ENCODE measurements at places on chromosomes 7 and 10.

GRCh38 chr7:100115026-100115425 lies 4.1 kb downstream of the TAF6 start:
- DNase-seq = no peak

DNA sequence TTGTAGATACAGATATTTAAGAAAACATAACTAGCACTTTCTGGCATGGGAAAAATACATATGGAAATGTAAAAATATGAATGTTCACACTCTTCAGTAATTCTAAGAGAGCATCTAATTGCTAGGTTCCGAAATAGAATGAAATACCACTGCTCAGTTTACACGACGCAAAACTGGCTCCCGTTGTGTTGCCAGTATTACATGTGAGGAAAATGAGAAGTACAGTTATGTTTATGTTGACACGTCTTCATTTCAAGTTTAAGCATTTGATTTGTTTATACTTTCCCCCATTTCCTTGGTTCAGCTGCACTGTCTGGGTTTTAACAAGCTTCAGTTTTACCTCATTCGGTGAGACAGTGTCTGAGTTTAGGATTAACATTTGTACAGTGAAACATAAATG lies 275.8 kb upstream of the SEMA3D start:
- no peak for DNase-seq

- no peak for DNase-seq
Observed at GRCh38 chr10:97974526-97975525, 55.6 kb downstream of the CRTAC1 start.

DNA sequence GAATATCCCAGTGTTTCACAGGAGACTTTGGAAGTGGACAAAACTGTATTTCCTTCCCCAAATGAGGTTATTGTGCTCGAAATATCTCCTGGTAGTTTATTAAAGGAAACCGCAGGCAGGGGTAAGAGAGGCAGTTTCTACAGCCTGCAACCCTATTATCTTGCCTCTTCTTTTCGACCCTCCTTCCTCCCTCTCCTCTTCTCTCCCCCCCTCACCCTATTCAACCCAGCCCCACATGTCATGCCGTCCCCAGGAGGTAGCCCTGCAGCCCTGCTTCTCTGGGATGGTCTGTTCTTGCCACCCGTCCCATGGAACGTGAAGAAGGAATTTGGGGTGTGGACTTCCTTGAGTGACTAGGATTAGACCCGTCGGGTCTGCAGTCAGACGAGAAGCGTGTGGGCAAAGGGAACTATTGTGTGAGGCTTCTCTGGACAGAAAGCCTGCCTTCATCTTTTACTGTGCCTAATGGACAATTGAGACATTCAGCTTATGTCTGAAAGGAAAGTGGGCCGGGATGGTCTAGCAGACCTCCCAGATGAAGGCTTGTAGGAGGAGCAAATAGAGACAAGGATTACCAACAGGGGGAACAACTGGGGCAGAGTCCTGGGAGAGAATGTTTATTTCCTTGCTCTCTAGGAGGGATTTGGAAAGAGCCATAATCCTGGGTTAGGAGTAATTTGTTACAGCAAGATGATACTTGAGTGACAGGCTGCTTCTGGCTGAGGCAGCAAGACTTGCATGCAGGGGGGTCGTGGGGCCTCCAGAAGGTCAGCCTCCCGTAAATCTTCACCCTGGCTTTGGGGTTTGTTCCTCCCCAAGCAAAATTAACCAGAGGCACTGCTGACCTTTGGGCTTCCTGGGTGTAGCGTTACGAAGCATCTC lies 77.8 kb downstream of the TCF7L2 start:
- DNase-seq = no peak

DNA sequence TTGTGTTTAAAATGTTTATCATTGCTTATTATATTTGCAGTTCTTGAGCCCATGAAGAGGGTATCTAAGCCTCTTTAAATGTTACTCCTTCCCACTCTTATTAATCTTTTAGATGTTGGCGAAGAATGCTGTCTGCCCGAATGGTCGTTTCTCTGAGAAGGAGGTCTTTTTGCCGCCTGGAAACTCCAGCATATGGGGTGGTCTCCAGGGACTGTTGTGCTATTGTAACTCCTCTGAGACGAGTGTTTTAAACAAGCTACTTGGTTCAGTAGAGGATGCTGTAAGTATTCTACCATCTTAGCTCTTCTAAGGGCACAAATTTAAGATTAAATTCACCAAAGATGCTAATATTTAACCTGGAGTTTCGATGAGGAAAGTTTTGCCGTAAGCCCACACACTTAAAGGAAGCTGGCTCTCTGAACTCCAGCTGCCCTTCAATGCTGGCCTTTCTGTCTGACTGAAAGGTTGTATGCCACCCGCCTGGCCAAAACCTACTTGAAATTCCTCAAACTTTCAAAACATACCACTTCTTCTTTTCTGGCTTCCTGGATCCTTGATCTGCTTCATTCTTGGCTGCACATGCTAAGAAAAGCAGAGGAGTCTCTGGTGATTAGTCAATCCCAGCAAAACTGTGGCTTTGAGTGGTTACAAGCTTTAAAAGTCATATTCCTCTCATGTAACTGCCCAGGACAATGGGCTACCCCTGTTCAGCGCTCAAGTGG lies 74.7 kb downstream of the ABCA13 start:
- no peak for DNase-seq

DNA sequence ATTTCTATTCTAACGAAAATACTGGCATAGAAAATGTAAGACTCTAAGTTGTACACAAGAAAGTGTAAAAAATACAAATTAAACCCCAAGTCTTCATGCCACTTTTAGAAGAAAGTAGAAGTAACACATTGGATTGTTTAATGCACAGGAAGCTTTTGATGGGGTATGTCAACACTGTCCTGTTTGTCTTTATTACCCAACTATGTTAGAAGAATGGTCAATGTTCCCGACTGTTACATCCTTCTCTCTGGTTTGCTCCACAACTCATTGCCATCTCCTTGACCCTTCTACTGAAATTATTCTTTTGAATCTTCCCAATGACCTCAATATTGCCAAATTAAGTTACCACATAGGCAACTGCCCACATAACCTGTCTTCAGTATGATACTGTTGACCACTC lies 35.8 kb downstream of the COL28A1 start:
- no peak for DNase-seq

DNA sequence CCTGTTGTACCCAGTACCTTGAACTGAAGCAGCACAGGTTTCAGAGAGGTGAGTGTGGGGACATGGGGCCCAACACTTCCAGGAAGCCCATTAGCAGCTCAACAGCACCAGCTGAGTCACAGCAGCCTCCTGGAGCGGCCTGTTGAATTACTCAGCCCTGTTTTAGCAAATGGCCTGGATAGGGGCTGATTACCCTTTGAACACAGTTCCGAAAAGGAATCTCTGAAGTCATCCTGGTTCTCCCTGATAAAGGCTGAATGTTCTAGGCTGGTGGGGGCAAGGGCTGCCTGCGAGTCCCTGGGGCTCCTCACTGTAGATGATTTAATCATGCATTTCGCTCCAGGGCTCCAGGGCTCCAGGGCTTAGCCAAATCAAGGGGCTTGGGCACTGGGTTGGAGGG lies 287.5 kb downstream of the GRID1 start:
- DNase-seq = no peak

GRCh38 chr7:99171731-99172130 lies 27.8 kb upstream of the SMURF1 start:
- no peak for DNase-seq

DNA sequence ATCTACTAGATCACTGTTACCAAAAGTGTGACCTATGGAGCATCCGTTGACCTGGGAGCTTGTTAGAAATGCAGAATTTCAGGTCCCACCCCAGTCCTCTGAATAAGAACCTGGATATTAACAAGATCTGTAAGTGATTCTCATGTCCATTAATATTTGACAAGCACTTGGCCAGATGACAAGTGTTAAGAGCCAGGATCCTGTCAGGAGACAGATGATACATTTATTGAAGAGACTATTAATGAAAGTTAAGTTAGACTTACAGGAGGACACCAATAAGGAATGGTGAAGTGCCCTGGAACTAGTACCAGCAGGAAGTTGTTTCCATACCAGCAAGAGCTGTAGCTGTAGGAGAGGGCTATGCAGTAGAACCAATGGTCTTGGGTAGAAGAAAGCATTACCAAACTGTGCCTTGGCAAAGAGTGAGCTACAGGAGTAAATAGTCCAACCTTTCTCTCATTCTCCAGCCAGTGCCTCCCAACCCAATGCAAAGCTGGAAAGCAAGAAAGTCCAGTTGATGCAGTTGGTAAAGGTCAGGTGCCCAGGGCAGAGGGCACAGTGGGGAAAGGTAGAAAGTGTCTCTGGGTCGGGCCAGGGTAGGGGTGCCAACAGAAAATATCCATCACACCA lies 35.3 kb upstream of the ADD3 start:
- DNase-seq = no peak

DNA sequence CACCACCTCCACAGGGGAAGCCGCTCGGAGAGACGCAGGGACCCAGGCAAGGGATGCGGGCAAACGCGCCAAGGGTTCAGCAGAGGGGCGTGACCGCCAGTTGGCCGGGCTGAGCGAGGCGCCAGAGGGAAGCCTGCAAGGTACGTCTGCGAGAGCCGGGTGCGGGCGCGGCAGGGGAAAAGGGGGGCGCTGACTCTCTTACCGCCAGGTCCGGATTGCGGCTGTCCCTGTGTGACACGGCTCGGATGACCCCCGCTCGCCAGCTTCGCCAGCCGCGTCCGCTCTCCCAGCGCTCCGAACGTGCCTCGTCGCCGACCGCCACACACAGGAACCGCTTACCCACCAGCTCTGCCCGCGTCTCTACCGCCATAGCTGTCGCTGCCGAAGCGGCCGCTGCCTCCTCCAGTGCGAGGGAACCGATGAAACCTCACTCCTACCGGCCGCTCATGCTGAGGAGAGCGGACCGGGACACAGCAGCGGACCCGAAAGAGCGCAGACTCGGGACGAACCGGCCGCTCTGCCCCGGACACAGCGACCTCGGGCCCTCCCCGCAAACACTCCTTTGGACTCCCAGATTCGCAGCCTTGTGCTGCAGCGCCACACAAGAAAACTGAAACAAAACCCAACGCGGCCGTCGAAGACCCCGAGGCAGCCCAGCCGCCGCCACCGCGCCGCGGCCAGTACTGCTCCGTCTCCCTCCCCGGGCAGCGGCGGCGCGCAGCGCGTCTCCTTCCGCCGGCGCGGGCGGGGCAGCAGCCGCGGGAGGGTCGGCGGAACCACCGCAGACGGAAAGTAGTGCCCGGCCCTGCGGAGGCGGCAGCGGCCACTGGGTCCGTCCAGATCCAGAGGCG lies at the start of gene JMJD1C:
Gene JMJD1C, minus strand, starts transcription at position 685 of the 851 bp plus-strand sequence. Its CDS starts 315 bp downstream, at position 370.
- DNase-seq = peak; percentile 65

- no peak for DNase-seq
Observed at GRCh38 chr7:151702961-151703360, 174.0 kb downstream of the PRKAG2 start.

DNA sequence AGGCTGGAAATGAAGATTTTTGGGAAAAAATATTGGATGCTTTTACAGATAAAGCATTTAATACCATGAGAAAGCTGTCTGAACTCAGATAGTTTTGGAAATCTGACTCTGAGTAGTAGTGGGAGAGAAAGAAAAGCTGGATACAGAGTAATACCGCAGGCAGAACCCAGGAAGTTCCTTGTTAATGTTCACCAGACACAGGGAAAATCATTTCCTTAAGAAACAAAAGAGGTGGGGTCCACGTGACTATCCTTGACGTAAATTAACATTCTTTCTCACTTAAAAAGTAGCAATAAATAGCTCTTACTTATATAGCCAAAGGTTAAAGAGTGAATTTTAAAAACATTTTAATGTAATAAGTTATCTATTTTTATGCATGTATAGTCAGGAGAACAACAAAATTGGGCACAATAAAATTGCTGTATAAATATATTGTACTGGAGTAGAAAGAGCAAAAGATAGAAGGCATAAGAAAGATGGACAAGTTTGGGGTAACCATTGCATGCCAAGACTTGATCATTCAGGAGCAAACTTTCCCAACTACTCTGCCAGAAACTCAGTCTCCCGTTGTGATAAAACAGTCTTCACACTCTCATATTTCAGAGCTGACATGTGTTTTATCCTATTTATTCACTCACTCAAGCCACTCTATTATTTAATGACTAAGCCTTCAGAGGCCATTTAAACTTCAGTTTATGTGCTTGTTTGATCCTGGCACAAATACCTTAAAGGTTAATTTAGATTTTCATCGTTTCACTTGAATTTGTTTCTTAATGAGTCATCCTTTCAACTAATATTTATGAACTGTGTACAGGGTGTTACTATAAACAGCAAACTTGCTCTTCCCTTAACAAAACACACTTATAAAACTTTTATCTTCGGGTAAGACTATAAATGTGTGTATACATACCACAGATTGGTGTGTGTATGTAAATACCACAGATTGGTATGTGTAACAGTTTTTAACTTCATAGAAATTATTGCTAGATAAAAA lies 143.1 kb downstream of the GNAI1 start:
- no peak for DNase-seq

DNA sequence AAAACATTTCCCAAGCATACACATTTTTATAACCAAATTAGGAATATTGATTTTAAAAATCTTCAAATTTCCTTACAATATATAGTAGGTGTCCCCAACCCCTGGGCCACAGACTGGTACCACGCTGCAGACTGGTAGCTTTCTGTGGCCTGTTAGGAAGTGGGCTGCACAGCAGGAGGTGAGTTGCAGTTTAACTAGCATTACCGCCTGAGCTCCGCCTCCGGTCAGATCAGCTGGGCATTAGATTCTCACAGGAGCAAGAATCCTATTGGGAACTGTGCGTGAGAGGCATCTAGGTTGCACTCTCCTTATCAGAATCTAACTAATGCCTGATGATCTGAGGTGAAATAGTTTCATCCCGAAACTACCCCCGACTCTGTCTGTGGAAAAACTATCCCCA lies 62.1 kb downstream of the ZWINT start:
- DNase-seq = no peak

- DNase-seq = no peak
Observed at GRCh38 chr10:1217237-1217587, 161.0 kb downstream of the WDR37 start.

DNA sequence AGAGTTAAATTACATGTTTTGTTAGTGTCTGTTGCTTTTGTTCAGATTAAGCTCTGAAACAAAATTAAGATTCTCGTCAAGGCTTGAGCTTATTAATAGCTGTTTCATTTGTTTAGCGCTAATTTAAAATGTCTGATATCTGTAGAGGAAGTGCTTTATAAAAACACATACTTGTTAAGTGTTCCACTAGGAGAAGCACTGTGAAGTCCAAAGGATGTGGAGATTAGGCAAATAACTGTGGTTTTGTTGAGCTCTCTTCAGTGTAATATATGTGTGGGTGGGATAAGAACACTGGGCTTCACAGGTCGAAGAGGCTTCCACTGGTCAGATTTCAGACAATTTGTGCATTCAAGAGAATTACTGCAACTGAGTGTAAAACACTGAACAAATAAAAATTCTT lies 242.0 kb downstream of the AUTS2 start:
- no peak for DNase-seq

- DNase-seq = no peak
Observed at GRCh38 chr10:70247360-70247759, 14.1 kb upstream of the PPA1 start.

DNA sequence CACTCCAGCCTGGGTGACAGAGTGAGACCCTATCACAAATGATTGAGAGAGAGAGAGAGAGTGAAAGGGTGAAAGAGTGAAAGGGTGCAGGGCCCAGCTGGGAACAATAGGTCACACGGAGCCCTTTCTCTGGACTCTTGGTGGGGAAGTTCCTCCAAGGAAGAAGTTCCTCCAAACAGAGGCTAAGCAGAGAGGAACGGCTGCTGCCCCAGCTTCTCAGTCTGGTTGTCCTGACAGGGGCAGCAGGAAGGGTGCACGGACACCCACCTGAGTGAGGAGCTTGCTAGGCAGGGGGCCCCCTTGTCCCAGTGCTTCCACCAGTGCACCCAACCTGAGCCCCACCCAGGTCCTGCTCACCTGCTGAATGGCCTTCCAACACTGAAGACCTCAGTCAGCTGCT lies 38.8 kb upstream of the MYL10 start:
- DNase-seq = no peak

GRCh38 chr10:127834221-127834620 lies 58.5 kb downstream of the CLRN3 start:
- no peak for DNase-seq
